ENCODE measurements at places on chromosomes 6 and 20.

DNA sequence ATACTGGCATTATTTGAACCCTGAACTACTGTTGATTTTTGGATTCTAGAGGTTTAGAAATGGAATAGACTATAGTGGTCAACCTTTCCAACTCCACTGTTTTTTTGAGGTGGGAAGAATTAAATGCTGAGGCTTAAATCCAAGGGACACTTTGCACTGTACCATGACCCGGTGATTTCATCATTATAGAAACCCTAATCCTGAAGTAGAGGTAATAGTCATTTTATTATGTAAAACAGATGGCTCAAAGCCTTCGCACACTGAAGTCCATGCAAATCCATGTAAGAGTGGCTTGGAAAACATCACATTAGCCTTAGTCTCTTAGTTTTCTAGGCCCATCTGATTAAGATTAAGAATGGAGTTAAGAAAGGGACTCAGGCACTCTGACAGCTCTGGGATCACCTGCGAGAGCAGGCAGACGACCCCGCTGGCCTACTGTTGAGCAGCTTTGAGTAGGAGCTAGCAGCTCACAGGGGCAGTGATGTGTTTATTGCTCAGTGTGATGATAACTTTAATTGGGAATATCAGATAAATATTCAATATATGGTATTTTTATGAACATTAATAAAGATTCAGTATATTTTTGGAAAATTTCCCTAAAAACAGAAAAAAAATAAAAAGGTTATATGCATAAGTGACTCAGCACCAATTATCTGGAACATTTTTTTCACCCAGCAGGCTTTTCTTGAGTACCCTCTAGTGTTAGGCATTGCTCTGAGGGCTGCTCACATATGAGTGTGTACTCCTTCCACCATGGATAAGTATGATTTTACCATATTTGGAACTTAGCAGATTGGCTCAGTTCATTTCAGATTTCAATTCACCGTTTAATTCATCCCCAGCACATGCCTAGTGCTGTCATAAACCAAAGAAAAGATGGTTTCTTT is 13.4 kb downstream of the SLX4IP start:
- H3K4me1 ChIP-seq = peaks cover 35% of the 10 kb centered on the region
- H3K27ac ChIP-seq = no peak overlapping the region
- peaks cover 16% of the 10 kb centered on the region for H3K36me3 ChIP-seq
- no peak overlapping the region for H3K4me3 ChIP-seq
- H3K27me3 ChIP-seq = no peaks in the 10 kb centered on the region
- DNase-seq = no peak

DNA sequence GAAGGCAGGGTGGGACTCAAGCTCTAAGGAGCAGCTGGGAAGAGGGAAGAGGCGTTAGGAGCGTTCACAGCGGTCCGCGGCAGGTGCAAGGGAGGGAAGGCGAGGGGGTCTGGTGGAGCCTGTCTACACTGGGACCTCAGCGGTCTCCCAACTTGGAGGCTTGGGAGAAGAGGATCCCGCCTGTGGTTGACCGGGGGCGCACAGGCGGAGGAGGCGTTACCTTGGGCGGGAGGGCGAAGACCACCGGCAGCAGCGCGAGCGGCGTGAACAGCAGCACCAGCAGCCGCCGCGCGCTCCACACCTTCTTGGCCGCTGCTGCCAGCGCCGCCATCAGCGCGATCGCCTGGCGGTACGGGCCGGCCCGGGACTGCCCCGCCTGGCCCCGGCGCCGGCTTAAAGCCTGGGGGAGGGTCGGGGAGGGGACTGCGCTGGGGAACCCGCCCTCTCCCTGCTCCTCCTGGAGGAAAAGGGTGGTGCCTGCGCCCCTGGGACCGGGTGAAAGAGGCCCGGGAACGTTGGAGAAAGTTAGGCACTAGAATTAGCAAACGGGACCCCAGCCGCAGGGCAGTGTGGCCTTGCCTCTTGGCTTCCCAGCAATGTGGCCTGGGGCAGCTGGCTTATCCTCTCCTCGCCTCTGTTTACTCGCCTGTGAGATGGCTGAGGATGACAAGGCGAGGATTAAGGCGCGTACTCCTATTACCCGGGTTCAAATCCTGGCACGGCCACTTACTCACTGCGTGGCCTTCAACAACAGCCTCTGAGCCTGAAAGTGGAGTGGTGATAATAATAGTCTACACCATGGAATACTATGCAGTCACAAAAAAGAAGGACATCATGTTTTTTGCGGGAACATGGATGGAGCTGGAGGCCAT is at the start of gene SLC13A3:
Gene SLC13A3 (minus strand): TSS at position 369 of the 872 bp plus-strand sequence. CDS start 38 bp downstream, at position 331.
- no peak within 1 kb of the TSS for H3K4me3 ChIP-seq
- no peak within 1 kb of the TSS for H3K27ac ChIP-seq
- H3K27me3 ChIP-seq = peaks cover 49% of the 10 kb centered on the region
- H3K4me1 ChIP-seq = no peaks in the 10 kb centered on the region
- no peak for DNase-seq
- H3K36me3 ChIP-seq = peaks cover 3% of the 10 kb centered on the region

- H3K36me3 ChIP-seq = peaks cover 3% of the 10 kb centered on the region
- no peak overlapping the region for H3K27ac ChIP-seq
- no peak for DNase-seq
- no peak overlapping the region for H3K4me3 ChIP-seq
- peaks cover 27% of the 10 kb centered on the region for H3K27me3 ChIP-seq
Measured at GRCh38 chr6:170076466-170077165, 214.3 kb downstream of the DLL1 start.

DNA sequence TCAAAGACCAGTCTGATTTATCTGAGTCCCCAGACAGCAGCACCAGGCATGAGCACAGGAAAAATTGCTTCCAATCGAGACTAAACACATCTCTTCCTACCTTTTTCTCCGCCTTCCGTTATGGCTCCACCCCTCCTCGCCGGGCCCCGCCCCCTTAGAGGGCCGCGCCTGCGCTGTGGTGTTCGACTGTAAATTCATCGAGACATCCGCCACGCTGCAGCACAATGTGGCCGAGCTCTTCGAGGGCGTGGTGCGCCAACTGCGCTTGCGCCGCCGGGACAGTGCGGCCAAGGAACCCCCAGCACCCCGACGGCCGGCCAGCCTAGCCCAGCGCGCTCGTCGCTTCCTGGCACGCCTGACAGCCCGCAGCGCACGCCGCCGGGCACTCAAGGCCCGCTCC is 8.9 kb downstream of the REM1 start:
- peaks cover 31% of the 10 kb centered on the region for H3K27me3 ChIP-seq
- no peak for DNase-seq
- no peak overlapping the region for H3K4me3 ChIP-seq
- no peaks in the 10 kb centered on the region for H3K36me3 ChIP-seq
- no peak overlapping the region for H3K27ac ChIP-seq

GRCh38 chr6:91420243-91420642 is 833.4 kb upstream of the MAP3K7 start:
- H3K4me1 ChIP-seq = no peaks in the 10 kb centered on the region
- H3K36me3 ChIP-seq = no peaks in the 10 kb centered on the region
- no peaks in the 10 kb centered on the region for H3K27me3 ChIP-seq
- H3K27ac ChIP-seq = no peak overlapping the region
- no peak for DNase-seq

DNA sequence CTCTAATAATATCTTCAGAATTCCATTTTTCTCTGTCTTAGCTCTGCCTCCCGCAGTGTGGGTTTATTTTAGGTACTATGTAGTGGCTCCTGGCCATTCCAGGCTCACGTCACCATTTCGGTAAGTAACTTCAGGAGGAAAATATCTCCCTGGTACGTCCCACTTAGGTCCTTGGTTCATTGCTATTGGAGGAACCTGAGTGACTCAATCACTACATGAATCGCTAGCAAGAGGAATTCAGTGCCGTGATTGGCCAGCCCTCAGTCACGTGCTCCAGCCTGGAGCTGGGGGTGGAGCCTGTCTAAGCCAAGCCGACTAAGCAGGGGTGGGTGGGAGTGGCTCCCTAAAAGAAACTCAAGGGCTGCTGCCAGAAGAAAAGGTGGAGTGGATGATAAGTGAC is 67.3 kb upstream of the E2F3 start:
- no peak overlapping the region for H3K27ac ChIP-seq
- H3K4me3 ChIP-seq = no peak overlapping the region
- peaks cover 31% of the 10 kb centered on the region for H3K4me1 ChIP-seq
- H3K36me3 ChIP-seq = peaks cover 9% of the 10 kb centered on the region
- H3K27me3 ChIP-seq = no peaks in the 10 kb centered on the region

Measured in activated CD8-positive, alpha-beta T cell treated with anti-CD3 and anti-CD28 coated beads, Interleukin-2, amount 10 ng/mL, durations not matched to agents 7 days and 5 days (primary cell).